ENCODE measurements at places on chromosomes 3 and 15.

DNA sequence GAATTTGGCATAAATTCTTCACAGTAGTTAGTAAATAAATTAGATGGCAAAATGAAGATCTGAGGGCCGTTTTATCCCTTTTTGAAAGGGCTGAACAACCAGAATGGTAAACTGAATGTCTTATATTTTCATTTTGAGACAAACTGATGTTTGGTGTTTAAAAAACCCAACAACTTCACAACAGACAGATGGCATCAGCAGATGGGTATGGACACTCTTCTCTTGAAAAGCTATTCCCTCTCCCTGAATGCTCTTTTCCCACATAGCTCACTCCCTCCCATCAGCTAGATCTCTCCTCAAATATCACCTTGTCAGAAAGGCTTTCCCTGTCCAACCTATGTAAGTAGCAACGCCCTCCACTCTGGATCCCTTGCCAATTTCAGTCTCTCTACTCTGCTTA is 33.3 kb downstream of the EMC4 start:
- no peak for DNase-seq

DNA sequence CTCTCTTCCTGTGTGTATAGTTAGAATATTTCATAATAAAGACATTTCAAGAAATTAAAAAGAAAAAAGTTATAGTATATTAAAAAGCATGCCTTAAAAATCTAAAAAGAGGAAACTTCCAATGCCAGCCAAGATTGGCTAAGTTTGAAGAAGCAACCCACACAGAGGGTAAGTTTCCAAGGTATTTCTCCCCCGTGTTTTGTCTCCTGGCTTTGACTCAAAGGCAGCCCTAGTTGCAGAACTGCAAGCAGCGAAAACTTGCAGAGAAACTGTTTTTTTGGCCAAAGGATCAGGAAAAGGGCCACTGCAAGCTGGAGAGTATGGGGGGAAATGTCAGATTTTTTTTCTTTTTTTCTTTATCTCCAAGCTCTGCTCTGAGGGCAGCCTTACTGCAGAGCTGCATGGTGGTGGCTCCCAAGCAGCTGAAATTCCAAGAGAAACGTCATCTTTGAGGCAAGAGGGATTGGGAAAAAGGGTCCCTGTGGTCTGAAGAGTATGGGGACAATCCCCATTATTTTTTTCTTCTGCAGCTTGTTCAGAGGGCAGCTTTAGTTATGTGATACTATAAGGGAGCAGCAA is 23.0 kb downstream of the HACL1 start:
- DNase-seq: no peak

DNA sequence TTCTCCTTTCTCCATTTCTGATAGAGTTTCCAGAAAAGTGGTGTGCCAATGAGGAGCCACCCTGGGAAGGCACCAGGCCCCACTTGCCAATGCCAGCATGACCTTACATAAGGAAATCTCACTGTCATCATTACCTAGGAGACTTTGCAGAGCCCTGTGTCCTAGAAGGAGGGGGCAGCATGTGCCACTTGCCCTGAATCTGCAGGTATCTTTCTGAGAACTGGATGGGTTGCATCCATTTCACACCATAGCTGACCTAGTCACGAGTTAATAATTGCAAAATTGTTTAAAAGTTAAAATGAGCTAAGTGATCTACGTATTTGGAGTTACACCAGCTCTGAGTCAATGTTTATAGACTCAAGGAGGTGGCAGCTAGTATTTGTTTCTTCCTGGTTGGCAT is 14.3 kb downstream of the CA12 start:
- no peak for DNase-seq

GRCh38 chr3:114133947-114134346 is 44.9 kb downstream of the DRD3 start:
- DNase-seq: no peak

GRCh38 chr15:63602595-63602994 is 5.4 kb downstream of the FBXL22 start:
- DNase-seq: no peak

- no peak for DNase-seq
These were observed 1.9 kb downstream of the ZBTB47 start for GRCh38 chr3:42655331-42655888.

- no peak for DNase-seq
These were observed 44.6 kb downstream of the FMN1 start for GRCh38 chr15:33149919-33150318.

- no peak for DNase-seq
These were observed 59.8 kb upstream of the UNC13C start for GRCh38 chr15:53918180-53919079.

DNA sequence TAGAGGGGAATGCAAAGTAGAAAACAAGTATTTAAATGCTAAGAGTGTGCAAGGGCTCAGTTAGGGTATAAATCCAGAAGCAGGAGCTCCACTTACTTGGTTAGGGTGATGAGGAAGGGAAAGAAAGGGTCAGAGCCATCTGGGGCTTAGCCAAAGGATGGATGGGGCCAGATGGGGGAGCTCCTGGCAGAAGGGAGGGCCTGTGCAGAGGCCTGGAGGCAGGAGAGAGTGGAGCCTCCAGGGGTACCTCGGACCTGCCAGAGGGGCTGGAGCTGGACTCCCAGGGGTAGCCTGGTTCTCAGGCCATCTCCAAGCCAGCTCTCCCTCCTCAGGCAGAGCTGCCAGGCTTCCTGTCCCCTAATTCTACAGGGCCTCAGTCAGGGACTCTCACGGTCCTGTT is 506.3 kb downstream of the SHQ1 start:
- no peak for DNase-seq

DNA sequence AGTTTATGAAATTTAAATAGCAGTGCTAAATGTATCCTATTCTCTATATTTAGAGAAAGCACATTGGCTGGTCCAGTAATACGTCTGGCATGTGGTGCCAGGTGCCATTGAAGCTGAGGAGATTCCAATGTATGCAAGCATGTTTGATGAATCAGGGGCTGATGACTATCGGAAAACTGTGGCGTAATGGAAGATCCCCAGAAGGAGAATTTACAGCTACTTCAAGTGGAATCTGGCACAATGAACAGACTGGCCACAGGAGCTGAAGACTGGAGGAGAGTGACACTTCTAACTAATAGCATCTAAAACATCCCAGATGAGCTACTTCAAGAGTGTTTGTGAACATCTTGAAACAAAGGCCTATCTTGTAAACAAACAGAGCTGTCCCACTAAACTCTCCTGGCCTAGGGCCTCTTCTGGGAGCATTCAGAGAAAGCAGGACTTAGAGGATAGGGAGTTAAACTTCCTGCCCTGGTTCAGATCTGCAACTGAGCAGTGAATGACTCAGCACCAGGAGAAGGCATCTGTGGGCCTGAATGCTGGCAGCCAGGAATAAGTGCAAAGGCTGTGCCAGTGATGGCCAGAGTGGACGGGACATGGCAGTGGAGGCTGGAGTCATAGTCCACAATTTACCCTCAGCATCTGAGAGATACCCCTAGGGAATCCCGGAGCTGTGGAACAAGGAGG is 15.2 kb upstream of the ACTC1 start:
- peak; percentile 98 for DNase-seq

DNA sequence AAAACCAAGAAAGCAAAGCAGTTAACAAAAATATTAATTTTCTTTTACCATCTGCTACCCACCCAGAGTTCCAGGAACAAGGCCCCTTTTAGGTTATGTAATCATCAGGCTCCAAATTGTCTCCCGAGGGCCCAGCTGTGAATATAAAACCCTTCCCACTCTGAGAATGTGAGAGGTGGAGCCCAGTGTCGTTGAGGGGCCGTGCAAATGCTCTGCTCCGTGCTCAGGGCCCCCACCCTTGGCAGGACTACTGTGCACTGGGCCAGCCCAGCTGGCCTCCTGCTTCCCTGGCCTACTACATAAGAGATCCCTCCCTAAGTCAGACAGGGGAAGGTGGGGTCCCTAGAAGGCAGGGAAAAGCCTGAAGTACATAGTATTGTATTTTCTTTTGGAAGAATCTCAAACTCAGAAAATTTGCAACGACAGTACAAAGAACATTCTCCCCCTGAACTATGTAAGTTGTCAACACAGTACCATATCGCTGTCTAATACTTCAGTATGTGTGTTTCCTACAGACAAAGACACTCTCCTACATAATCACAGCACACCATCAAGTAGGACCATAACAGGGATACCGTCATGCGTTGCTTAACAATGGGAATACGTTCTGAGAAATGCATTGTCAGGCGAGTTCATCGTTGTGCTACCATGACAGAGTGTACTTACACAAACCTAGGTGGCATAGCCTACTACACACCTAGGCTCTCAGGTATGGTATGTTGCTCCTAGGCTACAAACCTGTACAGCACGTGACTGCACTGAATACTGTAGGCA is 4.4 kb upstream of the CLEC3B start:
- no peak for DNase-seq

- peak; percentile 57 for DNase-seq
These were observed 39.6 kb downstream of the SEMA6D start for GRCh38 chr15:47756872-47757271.

DNA sequence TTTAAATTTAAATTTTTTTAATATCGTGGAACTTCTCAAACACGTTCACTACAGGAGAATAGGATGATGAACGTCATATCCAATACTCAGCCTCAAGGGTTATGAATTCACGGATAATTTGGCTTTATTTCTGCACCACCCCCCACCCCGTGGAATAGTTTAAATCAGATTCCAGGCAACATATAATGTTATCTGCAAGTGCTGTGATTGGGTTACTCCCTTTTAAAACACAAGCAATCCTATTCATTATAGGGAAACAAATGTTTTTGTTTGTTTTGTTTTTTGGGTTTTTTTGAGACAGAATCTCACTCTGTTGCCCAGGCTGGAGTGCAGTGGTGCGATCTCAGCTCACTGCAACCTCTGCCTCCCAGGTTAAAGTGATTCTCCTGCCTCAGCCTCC is 30.9 kb downstream of the BHLHE40 start:
- no peak for DNase-seq

GRCh38 chr3:190485830-190486532 is 27.9 kb upstream of the IL1RAP start:
- DNase-seq: no peak

GRCh38 chr3:1227111-1227510 is 134.3 kb downstream of the CNTN6 start:
- no peak for DNase-seq

- no peak for DNase-seq
These were observed 43.1 kb downstream of the LRRN1 start for GRCh38 chr3:3842356-3842755.

DNA sequence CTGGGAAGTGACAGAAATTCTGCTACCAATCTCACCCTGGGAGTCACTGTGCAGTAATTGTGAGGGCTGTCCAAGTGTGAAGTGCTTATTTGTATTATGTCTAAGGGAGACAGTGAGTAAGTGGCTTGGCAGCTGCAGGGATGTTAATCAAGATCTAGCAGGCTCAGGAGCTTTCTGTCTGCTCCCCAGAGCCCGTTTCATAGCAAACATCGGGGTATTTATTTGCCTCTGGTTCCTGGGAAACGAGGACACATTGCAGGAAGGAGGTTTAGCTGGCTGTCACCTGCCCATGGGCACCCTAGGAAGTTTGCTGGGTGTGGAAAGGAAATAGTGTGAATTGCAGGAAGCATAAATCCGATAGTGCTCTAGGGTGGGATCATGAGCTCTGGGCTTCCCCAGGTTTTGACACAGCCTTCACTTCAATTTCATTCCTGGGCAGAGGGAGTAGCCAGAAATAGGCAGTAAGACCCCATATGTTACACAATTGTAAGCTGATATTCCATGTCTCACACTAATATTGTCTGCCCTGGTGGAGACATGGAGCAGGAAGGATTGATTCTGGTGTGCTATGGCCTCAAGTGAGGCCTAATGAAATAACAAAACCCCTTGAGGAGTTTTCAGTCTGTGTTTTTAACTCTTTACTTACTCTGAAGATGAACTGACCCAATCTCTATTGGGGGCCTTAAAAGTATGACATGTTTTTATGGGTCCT is 74.1 kb upstream of the MITF start:
- DNase-seq: no peak

DNA sequence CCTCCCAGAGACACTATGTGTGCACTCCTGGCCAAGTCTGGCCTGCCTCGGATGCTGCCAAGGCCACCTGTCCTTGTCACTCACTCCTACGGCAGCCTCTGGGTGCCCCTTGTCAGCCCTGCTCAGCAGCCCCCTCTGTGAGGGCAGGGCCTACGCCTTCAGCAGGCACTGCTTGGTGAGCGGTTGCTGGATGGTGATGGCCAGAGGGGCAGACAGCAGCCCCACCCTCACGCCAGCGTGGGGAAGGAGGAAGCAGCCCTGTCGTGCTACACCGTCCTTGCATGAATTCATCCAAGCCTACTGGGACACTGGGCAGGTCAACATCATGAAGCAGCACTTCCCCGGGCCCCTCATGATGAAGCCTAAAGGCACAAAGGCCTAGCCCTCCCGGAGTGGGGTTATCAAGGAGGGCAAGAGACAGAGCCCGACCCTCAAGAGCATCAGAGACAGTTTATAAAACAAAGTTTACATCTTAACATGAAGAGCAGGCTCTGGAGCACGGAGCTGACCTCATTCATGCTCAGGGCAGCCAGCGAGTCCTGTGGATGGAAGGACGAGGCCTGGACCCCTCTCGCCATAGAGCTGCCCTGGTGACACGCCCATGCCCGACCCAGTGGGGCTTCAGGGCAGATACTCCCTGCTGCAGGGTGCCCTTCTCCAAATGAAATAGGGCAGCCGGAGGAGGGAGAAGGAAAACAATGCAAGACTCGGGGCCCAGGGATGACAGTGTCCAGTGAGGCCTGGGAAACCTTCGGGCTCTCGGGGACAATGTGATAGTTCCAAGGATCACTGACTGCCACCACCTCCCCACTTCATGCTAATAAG is 25.3 kb downstream of the CHDH start:
- no peak for DNase-seq

GRCh38 chr15:49589030-49589429 is 31.6 kb downstream of the FAM227B start:
- no peak for DNase-seq

DNA sequence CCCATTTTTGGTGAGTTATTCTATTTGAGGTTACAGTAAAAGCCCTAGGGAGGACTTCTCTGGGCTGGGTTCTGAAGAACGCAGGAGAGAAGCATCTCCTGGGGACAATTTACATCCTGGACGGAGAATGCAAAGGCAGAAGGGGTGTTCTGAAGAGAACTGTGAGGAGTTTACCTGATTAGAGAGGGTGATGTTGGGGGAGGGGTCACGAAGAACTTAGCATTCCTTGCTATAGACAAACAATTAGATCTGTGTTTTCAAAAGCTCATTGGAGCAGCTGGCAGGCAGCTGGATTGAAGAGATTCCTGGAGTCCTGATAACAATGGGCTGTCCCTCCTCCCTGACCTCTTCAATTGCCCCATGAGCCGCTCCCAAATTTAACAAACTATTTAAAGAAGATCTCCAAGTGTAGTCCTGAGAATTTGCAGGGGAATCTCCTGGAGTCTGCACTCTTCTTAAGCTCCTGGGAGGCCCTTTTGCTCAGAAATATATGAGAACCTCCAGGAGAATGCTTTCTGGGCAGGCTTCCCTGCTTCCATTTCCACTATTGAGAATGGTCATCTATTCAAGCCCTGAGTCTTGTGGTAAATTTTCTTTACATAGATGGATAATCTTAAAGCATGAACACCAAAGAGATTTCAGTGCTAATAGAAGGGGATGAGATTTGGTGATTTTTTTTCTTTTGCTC is 55.3 kb downstream of the ARHGAP31 start:
- no peak for DNase-seq

- no peak for DNase-seq
These were observed 5.7 kb downstream of the DUT start for GRCh38 chr15:48336940-48337339.
